Liver (tissue), 10 donors: ENCODE measurements at places on chromosomes 2 and 18.
A peak's percentile ranks its signal among the peaks of the same experiment; 100 is the strongest.

DNA sequence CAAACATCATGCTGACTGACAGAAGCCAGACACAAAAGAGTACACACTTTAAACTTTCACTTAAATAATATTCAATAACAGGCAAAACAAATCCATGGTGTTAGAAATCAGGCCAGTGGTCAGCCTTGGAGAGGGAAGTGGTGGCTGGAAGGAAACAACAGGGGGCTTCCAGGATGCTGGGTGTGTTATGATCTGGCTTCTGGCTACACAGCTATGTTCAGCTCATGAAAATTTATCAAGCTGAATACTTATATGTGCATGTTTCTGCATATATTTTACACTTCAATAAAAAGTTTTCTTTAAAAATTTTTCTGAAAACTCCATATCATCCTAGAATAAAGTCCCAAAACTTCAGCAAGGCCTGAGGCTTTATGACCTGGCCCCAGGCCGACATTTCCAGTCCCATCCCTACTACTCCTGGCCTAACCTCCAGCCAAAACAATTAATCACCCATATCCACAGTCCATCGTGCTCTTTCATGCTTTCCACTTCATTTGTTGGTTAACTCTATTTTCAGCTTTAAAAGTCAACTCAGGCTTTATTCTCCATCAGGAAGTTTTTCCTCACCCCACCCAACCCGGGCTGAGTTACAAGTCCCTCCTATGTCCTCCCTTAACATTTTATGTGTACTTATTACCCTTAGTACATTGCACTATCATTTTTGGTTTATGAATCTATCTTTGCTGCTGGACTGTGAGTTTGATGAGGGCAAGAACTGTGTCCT lies 27.9 kb upstream of the SPTBN1 start:
- no peak for DNase-seq

DNA sequence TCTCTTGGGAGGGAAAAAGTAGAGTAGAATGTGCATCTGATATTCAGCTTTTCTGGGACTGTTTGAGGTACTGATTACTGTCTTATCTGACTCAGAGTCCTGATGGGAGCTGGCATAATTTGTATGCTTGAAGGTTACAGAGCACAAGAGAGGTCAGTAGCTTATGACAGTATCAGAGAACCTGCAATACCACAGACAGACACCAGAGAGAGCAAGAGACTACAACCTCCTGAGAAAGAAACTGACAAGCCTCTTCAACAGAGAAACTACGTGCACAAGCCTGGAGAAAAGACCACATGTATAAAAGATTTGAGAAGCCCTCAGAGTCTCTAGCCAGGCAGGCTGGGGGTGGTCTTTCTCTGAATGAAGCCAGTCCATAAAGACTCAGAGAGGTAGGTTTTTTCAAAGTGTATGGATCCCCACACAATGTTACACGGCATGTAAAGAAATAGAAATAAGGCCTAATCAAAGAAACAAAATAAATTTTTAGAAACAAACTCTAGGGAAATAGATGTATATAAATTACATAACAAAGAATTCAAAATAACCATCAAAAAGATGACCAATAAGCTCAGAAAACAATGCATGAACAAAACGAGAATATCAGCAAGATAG lies 568.3 kb downstream of the LRRTM4 start:
- peak; percentile 38 for DNase-seq

DNA sequence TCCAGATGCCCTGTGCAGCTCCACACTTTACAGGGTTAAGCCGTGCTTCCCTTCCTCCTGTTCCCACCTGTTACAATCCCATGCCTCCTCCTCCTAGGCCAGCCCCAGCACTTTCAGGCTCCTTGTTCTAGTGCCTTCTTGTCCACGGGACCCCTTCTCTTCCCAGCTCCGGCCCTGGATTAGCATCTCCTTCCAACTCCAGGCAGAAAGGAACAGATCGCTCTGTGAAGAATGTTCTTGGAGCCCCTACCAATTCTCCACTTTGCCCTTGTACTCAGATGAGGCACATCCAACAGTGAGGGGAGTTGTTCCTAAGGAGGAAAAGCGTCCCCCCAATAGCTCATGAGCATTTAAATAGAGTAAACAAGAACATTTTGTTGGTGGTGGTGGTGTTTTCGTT lies 72.7 kb downstream of the CABLES1 start:
- DNase-seq: no peak

DNA sequence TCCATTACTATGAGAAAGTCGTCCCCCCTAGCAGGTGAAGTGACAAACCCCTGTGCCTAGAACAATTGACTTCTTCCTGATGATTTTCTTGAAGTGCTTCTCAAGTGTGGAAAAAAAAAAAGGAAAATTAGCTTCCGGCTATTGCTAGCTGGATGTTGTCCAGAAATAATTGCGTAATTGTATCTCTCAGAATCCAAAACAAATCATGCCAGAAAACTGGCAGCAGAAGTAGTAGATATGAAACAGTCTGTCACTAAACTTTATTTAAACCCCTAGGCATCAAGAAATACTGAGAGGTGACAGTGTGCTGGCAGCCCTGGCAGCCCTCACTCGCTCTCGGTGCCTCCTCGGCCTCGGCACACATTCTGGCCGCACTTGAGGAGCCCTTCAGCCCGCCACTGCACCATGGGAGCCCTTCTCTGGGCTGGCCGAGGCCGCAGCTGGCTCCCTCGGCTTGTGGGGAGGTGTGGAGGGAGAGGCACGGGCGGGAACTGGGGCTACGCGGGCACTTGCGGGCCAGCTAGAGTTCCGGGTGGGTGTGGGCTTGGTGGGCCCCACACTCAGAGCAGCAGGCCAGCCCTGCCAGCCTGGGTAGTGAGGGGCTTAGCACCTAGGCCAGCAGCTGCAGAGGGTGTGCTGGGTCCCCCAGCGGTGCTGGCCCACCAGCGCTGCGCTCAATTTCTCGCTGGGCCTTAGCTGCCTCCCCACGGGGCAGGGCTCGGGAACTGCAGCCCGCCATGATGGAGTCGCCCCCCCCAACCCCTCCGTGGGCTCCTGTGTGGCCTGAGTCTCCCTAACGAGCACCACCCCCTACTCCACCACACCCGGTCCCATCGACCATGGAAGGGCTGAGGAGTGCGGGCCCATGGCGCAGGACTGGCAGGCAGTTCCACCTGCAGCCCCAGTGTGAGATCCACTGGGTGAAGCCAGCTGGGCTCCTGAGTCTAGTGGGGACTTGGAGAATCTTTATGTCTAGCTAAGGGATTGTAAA lies 80.5 kb upstream of the ABCA12 start:
- no peak for DNase-seq

GRCh38 chr18:5167831-5168230 lies 29.2 kb downstream of the AKAIN1 start:
- DNase-seq: no peak

- no peak for DNase-seq
Observed at GRCh38 chr18:63192126-63192884, 127.3 kb downstream of the BCL2 start.

GRCh38 chr2:181264441-181264840 lies 192.7 kb upstream of the ITGA4 start:
- DNase-seq: no peak

DNA sequence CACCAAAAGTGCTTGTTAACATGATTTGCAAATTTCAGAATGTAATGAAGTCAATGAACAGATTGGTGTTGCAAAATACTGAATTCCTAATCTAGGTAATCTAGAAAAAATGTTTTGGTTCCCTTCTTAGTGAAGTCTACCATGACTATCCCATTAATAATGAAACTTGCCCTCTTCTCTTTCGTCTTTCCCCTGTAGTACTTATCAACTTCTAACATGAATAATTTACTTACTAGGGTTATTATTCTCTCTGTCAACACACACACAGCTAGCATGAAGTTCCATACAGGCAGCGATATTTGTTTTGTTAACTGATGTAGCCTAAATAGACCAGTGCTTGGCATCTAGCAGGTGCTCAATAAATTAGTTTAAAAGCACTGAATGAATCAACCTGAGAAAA lies 160.2 kb downstream of the NCK2 start:
- DNase-seq: no peak

GRCh38 chr2:202545523-202545922 lies 89.2 kb upstream of the FAM117B start:
- no peak for DNase-seq

DNA sequence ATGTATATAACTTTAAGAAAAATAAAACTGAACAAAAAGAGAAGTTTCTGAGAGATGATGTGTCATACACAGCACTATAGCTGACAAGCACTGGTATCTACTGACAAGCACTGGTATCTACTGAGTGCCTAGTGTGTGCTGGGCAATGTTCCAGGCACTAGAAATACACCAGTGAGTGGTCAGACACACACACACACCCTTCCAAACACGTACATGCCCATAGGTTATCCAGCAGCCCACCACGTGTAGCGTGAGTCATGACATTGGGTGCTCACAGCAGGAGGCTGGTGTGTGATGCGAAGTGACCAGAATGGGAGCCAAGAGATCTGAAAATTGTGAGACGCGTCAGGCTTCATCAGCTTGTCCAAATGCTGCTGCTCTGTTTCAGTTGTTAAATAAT lies 12.2 kb upstream of the GNAL start:
- no peak for DNase-seq

DNA sequence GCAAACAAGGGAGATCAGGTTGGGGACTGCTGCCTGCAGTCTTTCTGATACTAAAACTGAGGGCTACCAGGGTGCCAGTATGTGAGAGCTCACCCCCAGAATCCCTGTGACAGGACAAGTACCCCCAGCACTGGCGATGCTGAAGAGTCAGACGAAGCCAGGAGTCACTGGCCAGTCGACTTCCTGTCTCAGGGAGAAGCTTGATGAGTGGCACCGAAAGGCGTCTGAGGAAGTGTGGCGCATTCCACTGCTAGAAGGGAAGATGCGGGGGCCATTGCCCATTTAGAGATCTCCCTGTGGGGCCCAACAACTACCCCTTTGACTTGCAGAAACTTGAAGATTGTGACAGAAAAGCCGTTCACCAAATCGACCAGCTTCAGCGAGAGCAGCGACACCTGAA lies 22.0 kb downstream of the MXD1 start:
- no peak for DNase-seq

GRCh38 chr18:29259838-29260237 lies 1082.9 kb upstream of the CDH2 start:
- DNase-seq: no peak

DNA sequence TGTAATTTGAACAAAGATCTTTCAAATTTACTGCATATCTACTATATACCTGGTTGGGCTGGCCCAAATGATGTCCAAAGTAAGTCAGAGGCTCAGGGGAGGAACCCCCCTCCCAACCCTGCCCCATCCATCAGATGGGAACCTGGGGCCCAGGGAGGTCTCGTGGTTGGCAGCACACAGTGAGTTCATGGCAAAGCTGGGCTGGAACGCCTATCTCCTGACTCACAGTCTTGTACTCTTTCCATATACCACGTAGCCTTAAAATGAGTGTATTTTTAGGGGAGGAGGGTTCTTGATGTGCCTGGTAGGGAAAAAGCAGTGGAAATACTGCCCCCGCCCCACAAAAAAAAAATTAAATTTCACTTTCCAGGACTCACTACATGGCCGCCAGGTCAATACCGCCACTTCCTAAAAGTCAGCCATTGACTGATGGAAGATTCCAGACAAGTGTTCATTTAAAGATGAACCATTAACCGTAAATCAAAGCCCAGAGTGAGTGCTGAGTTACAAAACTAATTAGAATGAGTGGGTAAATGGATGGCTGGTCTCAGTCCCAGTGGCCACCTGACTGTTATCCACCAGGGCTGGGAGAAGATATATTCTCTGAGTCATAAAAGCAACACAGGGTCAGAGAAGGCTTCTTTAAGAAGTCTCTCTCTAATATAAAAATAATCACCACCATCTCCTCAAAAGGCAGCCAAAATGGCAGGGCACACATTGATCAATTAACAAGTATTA lies 80.5 kb downstream of the ZBTB7C start:
- no peak for DNase-seq

GRCh38 chr2:233989221-233989858 lies 61.2 kb upstream of the SPP2 start:
- DNase-seq: no peak

GRCh38 chr2:43171789-43172188 lies 54.6 kb downstream of the ZFP36L2 start:
- no peak for DNase-seq

DNA sequence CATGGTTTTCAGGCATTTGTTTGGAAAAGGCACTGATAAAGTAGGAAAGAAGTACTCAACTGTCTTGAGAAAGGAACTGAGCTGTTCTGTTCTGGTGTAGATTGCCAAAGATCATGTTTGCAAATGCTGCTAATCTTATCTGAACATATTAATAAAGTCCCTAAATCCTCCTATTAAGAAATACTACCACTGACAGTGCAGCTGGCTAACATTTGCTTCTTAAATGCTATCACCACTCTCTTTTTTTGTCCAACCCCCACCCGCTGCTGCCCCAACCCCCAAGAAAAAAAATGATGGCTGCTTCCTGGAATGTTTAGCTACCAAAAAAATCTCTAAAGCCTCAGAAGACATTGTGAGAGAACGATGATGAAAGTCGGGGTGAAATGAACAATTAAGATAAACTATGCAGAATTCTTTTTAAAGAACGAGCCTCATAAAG lies 130.7 kb downstream of the CCBE1 start:
- no peak for DNase-seq

- DNase-seq: no peak
Observed at GRCh38 chr2:191274413-191274815, 29.2 kb downstream of the MYO1B start.

- no peak for DNase-seq
Observed at GRCh38 chr2:34123996-34124785, 525.1 kb upstream of the FAM98A start.

DNA sequence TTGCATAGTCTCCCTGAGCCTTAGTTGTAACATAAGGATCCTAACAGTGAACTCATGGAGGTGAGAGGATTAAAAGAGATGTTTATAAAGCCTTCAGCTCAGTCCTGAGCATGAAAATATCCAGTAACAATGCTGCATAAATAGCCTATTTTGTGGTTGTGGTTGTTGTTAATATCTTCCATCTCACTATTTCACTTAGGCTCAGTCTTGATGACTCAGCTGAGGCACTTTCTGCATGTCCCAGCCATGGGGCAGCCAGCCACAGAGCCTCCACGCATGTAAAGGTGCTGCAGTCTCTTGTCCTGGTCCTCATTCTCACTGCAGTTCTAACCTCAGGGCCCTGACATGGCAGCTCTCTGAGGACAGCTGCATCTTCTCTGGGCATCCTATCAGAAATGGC lies 218.8 kb upstream of the PKDCC start:
- no peak for DNase-seq

DNA sequence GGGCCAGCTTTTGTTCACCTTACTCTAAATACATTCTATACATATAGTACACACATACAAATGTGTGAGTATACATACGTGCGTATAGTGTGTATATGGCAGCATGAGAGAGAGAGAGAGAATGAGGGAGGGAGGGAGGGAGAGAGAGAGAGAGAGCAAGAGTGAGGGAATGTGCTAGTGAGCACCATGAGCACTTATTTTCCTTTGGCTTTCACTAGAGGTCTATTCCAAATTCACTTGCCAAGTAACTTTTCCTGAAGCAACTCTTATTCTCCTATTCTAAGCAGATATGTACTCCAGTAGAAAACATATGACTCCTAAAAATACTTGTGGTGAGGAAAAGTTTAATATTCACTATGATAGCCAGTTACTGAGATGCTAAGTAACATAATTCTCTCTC lies 85.7 kb downstream of the COBLL1 start:
- DNase-seq: no peak
